ENCODE measurements at places on chromosomes 4 and X. TPM values are rescaled to one million over a fixed set of nuclear protein-coding genes. Genes with fewer than 3 reads are reported as not detected.

The ZCCHC18 gene
- polyA plus RNA-seq: 5.1 TPM

The NAP1L3 gene
- polyA plus RNA-seq: 11.8 TPM

The DCAF8L2 gene
- polyA plus RNA-seq: not detected

The XAGE2 gene
- 0.17 TPM for polyA plus RNA-seq

The CT45A1 gene
- polyA plus RNA-seq: not detected

The CUL4B gene
- 74.2 TPM for polyA plus RNA-seq

The GAGE2A gene
- polyA plus RNA-seq: not detected

The ZFP92 gene
- polyA plus RNA-seq: 1.5 TPM

The SLC25A6 gene
- 481 TPM for polyA plus RNA-seq

The HEPH gene
- 53.1 TPM for polyA plus RNA-seq

The F8A3 gene
- polyA plus RNA-seq: 8.0 TPM

The WDFY3 gene
- 60.8 TPM for polyA plus RNA-seq

The NR3C2 gene
- polyA plus RNA-seq: 15.8 TPM

The TKTL2 gene
- polyA plus RNA-seq: 0.04 TPM

The CPEB2 gene
- polyA plus RNA-seq: 18.1 TPM

The SYP gene
- 2.4 TPM for polyA plus RNA-seq

The OPRPN gene
- not detected for polyA plus RNA-seq

The ADH1A gene
- 1.8 TPM for polyA plus RNA-seq

The ENAM gene
- polyA plus RNA-seq: 7.2 TPM

The CYP2U1 gene
- 4.6 TPM for polyA plus RNA-seq

The SHROOM4 gene
- polyA plus RNA-seq: 23.1 TPM

The SLITRK4 gene
- polyA plus RNA-seq: 15.1 TPM

The MAGEA4 gene
- not detected for polyA plus RNA-seq

The AFM gene
- polyA plus RNA-seq: 10.8 TPM

The GSX2 gene
- polyA plus RNA-seq: not detected

The XAGE1A gene
- not detected for polyA plus RNA-seq
